ENCODE measurements at places on chromosomes 16 and 17. TPM values are rescaled to one million over a fixed set of nuclear protein-coding genes. Genes with fewer than 3 reads are reported as not detected.
A peak's percentile ranks its signal among the peaks of the same experiment; 100 is the strongest.

Gene SYNGR3
- 0.74 TPM for total RNA-seq

Gene CD300LF
- total RNA-seq: not detected

Gene NDUFAB1
- total RNA-seq: 79.2 TPM

DNA sequence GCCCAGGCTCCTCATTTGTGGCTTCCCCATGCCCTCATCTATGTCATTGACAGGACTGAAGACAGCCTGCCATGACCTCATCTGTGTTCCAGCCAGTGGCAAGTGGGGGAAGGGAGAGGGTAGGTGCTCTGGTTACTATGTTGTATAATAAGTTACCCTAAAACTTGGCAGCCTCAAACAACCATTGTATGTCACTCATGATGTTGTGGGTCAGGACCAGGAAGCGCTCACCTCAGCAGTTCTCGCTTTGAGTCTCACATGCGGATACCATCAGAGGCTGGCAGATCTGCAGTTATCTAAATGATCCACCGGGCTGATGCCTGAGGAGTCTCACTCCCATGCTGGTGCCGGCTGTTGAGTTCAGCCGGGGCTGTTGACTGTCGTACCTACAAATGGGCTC lies 89.0 kb upstream of the TMEM97 start:
- H3K4me3 ChIP-seq: no peak overlapping the region
- peaks cover 20% of the 10 kb centered on the region for H3K27me3 ChIP-seq
- peaks cover 12% of the 10 kb centered on the region for H3K4me1 ChIP-seq
- no peak overlapping the region for H3K27ac ChIP-seq
- no peak for DNase-seq
- no peaks in the 10 kb centered on the region for H3K36me3 ChIP-seq

- peaks cover 30% of the 10 kb centered on the region for H3K4me1 ChIP-seq
- peak overlapping the region; percentile 97 for H3K4me3 ChIP-seq
- no peaks in the 10 kb centered on the region for H3K36me3 ChIP-seq
- H3K27ac ChIP-seq: peak overlapping the region; percentile 98
- peaks cover 1% of the 10 kb centered on the region for H3K27me3 ChIP-seq
- DNase-seq: no peak
These were observed 945 bp upstream of the UQCRC2 start for GRCh38 chr16:21952040-21952792.
